ENCODE measurements at places on chromosomes 1 and 21.

- DNase-seq: no peak
Measured at GRCh38 chr1:40477678-40478053, 576 bp downstream of the ZFP69 start.

DNA sequence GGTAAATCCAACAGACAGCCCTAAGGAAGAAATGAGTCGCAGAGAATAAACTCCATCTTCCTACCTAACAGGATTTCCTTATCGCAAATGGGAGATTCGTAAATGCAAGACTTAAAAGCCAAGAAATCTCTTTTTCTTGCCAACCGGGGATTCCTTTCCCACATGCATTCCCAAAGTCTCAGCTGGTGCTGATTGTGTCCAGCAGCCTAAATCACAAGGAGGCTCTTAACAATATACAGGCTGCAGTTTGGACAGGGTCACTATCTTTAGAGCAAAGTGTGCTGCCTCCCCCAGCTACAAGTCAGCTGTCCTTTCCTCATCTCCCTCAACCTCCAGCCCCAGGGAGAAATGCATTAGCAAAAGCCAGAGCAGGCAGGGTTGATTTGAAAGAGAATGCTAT, 189.8 kb upstream of the PLXNA2 start:
- DNase-seq: no peak

DNA sequence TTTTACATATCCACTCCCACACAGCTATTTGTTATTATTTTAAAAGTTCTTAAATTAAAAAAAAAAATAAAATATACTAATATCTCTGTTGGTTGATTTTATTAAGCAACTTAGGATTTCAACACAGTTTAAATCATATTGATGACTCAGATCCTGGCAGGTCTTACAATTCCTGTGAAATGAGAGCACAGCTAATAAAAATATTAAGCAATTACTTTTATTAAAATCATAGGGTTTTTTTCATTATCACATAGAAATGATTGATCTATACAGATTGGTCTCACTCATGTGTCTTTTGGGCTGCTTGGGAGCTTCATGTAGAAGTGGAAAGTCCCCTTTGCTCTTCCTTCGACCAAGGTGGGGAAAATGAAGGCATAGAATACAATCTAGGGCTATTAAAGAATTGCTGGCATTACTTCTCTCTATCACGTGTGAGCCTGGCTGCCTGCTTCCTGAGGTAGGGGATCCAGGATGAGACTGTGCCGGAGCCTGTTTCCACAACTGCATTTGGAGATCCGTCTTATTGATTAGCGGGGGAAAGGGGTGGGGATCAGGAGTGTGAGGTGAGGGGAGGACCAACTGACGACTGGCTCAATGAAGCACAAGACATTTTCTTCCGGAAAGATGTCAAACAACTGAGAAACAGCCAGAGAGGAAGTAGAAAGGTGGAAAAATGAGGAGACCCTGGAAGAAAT, 858.0 kb downstream of the USP25 start:
- no peak for DNase-seq

- DNase-seq: no peak
Measured at GRCh38 chr21:32270748-32271147, 8.1 kb downstream of the MIS18A start.

DNA sequence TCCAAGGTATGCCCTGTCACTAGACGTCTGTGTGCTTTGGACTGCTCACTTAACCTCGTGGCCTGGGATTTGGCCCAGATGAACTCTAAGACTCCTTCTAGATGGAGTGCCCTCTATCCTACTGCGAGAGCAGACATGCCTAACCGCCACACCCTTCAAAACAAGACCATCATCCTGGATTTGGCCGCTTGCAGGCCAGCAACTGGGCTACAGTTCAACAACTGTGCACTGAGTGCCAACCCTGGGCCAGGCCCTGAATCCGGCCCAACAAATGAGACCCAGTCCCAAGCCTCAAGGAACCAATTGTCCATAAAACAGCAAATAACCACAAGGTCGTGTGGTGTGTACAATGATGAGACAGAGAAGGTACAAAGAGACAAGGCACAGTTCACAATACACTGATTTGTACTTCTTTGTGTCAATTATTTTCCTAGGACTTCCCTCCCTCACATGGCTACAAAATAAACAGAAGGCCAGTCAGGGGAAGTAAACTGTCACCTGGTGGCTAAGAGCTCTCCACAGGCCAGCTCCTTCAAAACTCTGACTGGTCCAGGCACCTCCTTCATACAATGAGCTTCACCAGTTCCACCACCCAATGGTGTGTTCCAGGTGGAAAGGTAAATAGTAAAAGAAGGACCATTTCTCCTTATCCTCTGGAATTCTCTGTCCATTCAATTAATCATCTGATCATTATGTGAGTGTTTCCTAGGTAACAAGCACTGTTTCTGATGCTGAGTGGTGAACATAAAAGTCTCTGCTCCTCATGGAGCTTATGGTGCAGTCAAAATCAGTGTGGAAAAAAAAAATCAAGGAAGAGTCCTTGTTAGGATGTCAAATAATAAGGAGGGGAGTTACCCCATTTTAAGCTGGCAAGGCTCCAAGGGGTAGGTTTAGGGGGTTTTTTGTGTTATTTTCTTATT, 60.4 kb downstream of the CAPZB start:
- no peak for DNase-seq

DNA sequence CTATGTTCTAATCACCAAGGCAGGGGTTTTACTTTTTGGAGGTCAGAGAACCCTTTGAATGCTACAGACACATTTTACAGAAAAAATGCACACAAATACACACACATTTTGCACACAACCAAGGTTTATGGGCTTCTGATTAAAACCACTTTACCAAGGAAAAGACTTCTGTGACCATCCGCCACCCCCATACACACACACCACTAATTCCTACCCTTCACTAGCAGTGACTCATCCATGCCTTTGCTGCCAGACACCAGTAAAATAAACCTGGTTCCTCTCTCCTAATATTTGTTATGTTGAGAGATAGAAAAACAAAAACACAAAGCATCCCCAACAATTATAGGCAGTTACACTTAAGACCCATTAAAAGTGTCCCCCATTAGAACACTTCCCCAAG, 12.9 kb downstream of the PIGM start:
- no peak for DNase-seq

DNA sequence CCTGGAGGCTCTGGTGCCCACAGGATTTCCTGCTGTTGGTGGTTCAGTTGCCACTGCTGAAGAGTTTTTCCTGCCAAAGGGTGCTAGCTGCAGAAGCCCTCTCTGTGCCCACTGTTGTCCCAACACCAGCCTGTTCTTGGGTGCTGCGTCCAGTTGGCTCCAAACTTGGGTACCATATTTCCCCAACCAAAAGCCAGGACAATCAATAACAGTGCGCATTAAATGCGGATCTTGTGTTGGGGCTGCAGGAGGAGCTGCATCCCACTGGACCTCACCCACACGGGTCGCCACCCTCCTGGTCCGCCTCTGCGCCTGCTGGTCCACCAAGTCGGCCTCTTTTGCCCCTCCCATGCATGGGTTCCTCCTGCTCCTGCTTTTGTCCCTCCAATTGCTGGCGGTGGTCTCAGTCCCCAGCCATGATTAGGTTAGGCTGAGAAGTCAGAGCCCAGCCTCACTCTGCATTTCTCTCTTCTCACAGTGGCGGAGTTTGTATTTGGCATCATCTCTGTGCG, 9.8 kb downstream of the ABCG1 start:
- no peak for DNase-seq

GRCh38 chr1:48592330-48592729, 120.3 kb upstream of the SPATA6 start:
- DNase-seq: no peak

DNA sequence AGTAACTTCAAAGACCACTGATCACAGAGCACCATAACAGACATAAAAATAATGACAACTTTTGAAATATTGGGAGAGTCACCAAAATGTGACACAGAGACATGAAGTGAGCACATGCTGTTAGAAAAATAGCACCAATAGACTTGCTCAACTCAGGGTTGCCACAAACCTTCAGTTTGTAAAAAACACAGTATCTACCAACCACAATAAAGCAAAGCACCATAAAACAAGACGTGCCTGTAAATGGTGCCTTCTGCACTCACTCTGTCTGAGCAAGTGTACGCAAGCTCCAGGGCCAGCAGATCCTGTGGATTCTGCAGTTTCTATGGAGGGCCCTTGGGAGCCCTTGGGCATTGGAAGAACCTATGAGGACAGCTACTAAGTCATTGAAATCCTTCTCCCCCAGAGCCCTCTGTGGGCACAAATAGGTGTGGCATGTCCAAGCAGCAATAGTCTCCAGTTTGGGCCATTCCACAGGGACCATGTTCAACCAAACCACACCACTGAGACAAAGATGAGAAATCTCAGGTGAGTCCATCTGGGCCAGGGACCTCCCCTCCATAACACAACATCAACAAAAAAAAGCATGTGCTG, 116.9 kb upstream of the RAB4A start:
- DNase-seq: no peak

- peak; percentile 87 for DNase-seq
Measured at GRCh38 chr1:180424848-180425457, 77.4 kb downstream of the ACBD6 start.

- DNase-seq: no peak
Measured at GRCh38 chr1:24969596-24970398, 39.7 kb upstream of the RUNX3 start.

DNA sequence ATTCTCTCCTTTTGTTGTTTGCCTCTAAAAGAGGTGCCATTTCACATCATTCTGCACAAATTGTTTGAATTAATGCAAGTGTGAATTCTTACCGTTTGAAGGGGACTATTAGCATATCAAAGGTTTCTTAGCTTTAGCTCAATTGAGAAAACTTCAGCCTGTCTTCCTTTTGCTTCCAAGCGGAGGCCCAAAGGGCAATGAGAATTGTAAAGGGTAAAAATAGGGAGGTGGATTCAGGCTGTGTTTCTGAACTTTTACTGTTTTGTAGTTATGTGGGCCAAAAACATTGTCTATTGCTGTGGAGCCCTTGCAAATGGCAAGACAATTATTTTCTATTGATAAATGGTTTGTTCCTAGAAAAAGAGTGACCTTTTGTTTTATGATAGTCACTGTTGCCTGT, 3.6 kb downstream of the ADGRL2 start:
- no peak for DNase-seq

DNA sequence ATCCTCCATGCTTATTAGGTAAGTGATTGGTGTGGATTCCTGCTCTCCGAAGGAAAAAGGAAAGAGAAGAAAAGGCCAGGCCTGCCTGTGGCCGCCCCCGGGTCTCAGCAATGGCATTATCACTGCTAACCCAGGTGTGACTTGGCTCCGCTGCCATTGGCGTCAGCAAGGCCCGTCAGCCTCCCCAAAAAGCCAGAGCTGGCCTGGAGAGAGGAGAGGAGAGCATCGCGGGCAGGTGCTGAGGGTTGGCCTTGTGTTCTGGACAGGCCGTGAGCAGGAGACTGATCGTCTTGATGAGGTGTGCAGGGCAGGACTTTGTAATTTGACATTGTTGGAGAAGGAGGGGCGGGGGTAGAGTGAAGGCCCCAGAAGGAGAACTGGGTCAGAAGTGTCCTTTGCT, 186.4 kb downstream of the CAMTA1 start:
- DNase-seq: no peak

- no peak for DNase-seq
Measured at GRCh38 chr21:35854281-35854680, 206.0 kb downstream of the SETD4 start.

DNA sequence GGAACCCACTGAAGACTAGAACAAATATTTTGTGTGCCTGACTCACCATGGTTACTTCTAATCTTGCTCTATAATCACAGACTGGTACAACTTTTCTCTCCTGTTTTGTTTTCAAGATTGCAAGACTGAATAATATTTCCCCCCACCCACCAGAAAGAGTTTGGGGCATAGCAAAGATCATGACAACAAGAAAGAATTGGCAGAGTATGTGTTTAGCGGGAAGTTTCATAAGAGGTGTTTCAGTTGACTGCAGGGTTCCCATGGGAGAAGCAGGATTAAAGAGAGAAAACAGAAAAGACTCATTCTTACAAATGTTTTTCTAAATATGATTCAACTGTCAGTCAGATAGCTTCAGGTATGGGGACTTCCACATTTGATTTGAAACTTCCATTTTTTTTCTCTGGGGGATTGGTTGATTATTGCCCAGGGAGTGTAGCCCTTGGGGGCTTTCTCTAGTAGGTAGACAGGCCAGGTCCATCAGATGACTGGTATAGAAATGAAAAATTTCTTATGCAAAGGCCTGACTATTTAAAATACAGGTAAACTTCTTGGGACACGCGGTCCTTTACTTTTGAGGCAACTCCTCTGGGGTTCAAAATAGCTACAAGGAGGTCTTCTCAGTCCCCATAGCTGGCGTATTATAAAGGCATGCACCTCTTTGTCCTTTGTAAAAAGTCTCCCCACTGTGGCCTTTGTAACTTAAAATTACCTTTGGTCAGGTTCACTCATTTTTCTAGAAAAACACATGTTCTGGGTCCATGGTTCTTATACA, 13.9 kb downstream of the OR14I1 start:
- DNase-seq: no peak

- DNase-seq: no peak
Measured at GRCh38 chr1:66315671-66316070, 218.3 kb upstream of the SGIP1 start.

DNA sequence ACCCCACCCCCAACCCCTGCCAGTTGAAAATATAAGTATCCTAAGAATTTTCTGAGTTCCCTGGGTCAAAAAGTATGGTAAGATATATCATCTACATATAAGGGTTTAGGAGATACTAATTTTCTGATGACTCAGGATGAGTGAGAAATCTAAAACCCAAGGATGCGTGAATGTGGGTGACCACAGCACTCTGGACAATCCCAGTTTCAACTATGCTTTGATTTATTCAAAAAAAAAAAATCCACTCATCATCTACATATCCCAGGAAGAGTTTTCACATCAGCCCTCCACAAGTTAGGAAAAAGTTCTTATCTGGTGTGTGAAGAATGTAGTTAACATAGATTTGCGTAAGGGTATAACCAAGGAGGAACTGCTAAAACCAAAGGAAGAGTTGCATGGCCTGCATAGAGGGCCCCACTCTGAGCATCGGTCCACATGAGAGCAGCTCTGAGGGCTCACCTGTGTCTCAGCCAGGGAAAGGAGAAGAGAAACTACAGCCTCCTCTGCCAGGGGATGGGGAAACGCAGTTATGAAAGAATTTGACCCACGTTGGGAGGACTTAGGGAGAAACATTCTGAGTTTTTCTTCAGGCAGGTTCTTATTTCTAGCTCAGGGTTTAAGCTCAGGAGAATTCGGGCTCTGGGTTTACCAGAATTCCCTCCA, 18.8 kb downstream of the LAMB3 start:
- no peak for DNase-seq

- DNase-seq: no peak
Measured at GRCh38 chr1:33815061-33815460, 48.8 kb upstream of the HMGB4 start.

DNA sequence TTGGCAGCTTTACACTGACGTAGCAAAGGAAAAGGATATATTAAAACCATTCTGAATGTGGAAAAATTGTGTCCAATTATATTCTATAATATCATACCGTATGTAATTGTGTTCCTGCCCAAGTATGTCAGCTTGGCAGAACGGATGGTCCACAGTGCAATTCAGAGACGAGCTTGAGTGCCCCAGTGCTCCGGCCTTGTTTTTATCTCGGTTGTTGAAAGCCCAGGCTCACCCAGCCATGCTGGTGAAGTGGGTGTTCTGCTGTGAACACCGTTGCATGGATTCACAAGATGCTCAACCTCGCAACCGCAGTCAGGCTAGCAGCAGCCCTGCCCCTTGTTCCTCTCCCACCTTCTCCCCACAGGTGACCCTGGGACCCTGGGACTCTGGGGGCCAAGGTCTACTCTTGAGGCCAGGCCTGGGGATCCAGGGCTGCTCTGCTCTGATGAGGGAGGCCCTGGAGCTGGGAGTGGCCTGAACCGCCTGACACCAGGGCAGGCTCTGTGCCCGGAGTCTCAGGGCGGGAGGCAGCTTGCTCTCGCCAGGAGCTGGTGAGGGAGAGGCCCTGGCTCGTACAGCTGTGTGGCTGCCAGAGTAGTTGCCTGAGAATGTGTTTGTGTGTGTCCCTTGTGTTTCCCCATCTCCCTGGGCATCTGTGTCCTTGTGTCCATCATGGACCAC, 11.2 kb downstream of the PTPRF start:
- DNase-seq: no peak

All from NCI-H1417 treated with DMSO at 0.1 percent for 48 hours (cell line).